ENCODE measurements at places on chromosomes 7 and 10. TPM values are rescaled to one million over a fixed set of nuclear protein-coding genes. Genes with fewer than 3 reads are reported as not detected.

The STEAP1B gene
- total RNA-seq, result not detected

The MRLN gene
- total RNA-seq, result 0.23 TPM

DNA sequence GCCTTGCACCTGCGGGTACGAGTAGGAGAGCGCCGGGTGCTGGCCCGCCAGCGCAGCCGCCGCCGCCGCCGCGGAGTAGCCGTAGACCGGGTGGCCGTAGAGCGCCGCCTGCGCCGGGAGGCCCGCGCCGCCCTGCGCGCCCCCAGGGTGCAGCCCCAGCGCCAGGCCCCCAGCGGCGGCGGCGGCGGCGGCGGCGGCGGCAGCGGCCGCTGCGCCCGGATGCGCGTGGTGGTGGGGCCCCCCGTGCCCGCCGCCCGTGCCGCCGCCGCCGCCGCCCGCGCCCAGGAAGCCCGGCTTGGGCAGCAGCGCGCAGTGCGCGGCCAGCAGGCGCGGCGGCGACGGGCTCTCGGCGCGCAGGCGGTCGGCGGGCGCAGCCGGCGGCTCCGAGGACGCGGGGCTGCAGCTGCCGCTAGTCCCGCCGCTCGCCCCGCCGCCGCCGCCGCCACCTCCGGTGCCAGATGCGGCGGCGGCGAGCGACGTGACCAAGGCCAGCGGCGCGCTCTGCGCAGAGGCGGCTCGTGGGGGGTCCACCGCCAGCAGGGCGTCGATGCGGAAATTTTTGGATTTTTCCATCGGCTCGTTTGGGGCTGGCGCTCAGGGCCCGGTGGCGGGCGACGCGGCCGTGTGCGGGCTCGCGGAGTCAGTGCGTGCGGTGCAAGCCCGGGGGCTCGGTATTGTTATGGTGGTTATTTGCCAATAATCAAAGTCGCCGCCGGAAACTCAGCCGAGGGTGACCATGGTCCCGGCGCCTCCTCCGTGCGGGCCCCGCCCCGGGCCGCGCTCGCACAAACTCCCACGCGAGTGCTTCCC lies 480 bp downstream of the MNX1 start:
- DNase-seq, result no peak

DNA sequence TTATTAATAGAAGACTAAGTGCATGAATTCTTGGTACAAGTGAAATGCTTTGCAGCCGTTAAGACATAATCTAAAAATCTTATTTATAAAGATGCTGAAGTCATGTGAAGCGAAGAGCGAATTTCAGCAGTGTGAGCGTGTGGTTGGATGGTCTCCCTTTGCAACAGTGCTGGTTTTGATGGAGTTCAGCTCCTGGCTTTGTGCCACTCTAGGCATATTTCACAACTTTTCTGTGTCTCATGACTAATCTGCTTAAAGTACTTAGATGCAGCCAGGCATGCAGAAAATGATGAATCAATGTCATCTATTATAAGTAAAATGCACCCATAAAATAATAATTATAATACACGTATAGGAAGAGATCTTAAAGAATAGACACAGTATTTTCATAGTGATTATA lies 107.2 kb upstream of the TCERG1L start:
- DNase-seq, result no peak

DNA sequence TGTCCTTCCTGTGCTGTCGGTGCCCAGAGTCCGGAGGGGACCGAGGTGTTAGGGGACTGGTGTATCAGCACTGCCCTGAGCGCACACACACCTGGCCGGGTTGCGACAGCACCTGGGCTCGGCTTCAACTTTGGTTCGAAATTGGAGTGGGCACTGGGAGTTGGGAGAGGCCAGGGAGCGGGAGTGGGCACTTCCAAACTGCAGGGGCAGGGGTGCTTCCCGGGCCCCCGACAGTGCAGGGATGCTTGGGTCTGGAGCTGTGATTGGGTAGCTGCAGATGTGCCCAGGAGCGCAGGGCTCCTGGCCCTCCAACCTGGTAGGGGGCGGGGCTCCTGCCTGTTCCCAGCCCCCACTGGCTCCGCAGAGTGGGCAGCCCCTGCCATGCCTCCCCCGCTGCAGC lies 7.7 kb downstream of the BBS9 start:
- no peak for DNase-seq

GRCh38 chr10:106917452-106918055 lies 247.0 kb downstream of the SORCS1 start:
- DNase-seq, result no peak

GRCh38 chr10:103660364-103661197 lies 167.1 kb downstream of the NEURL1 start:
- DNase-seq, result no peak
